ENCODE measurements at places on chromosomes 16 and 17.

DNA sequence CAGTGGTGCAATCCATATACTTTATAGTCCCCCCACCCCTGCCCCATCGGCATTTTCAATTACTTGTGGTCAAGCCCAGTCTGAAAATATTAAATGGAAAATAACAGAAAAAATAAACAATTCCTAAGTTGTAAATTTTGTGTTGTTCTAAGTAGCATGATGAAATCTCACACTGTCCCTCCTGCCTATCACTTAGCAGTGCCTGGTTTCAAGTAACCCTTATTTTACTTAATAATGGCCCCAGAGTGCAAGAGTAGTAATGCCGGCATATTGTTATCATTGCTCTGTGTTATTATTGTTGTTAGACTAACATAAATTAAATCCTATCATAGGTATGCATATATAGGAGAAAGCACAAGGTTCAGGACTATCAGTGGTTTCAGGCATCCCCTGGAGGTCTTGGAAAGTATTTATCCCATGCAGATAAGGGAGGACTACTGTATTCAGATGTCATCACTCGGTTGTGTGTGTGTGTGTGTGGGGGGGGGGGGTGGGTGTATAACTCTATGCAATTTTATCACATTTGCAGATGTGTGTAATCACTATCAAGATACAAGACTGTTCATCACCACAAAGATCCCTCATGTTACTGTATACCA lies 9.3 kb downstream of the UBE2G1 start:
- no peak for DNase-seq

DNA sequence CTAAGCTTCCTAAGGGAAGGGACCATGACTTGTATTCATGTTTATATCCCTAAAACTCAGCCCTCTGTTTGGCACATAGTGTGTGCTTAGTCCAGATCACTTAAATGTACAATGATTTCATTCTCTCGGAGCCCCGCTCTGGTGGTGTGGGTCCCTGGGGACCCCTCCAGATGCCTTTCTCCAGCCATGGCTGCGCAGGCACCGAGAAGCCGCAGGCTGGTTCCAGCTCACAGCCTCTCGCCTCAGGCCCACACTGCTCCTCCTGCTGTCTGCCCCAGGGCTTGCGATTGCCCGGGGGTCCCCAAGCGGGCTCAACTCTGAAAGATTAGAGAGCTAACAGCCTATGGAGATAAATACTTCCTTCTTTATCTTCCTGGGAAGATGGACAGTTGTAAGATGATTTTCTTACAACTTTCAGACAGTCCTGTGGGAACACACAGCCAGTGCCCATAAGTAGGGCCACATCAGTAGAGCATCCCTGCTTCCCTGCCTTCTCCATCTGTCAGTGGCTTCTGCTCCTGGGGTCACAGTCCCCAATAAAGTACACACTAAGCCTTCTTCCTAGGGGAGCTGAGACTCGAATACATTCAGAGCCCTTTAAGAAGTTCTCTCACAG lies 66.2 kb downstream of the CENPV start:
- DNase-seq: no peak

- DNase-seq: no peak
These were observed 10.0 kb downstream of the BTBD17 start for GRCh38 chr17:74351552-74352210.

DNA sequence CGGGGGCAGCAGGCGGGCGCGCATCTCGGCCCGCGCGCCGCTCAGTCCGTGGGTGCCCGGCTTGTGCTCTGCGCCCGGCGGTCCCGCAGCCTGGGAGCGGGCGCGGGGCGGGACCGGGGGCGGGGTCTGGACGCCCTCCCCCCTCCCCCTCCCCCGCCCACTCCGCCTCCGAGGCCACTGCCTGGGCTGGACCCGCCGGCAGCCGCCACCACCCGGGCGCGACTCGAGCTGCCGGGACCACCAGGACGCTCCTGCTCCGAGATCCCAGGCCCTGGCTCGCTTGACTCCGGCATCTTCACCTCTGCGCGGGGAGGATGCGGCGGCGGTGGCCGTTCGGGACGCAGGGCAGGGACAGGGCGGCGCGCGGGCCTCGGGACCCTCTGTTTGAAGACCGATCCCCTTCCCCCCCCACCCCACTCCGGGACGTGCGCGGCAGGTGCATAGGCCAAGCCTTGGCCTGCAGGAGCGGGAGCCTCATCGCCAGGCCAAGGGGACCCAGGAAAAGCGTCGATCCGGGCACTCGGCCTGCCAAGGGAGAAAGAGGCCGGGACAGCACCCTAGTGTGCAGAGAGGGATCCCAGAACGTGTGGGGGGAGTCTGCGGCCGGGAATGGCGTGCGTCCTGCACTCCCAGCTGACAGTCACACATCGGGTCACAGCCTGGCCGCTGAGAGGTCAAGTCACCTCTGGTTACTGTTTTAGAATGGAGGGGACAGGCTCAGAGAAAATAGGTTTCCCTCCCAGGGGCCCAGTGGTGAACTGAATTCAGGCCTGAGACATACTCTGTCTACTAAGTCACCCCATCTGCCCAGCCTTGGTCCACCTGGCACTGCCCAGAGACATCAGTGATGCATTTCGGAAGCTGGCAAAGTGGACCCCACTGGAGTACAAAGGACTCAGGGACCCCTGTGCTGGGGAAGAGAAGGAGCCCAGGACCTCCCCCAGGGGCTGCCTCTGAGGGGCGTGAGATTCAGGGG lies at the start of gene HS3ST6:
TSS of gene HS3ST6 (minus strand) at position 65 of the 976 bp plus-strand sequence. CDS start 92 bp downstream, outside the sequence.
- no peak for DNase-seq

GRCh38 chr16:8882725-8883377 lies 700 bp downstream of the LITAFD start:
- DNase-seq: no peak

- no peak for DNase-seq
These were observed 85.2 kb downstream of the GLG1 start for GRCh38 chr16:74521691-74522090.

- DNase-seq: no peak
These were observed 51.1 kb downstream of the CENPV start for GRCh38 chr17:16301963-16302855.

- DNase-seq: no peak
These were observed 15.4 kb upstream of the TMEM220 start for GRCh38 chr17:10745231-10745630.

- DNase-seq: peak; percentile 83
These were observed 190.3 kb downstream of the CPPED1 start for GRCh38 chr16:12613131-12613991.

GRCh38 chr17:2485970-2486369 lies 25.7 kb downstream of the METTL16 start:
- no peak for DNase-seq

DNA sequence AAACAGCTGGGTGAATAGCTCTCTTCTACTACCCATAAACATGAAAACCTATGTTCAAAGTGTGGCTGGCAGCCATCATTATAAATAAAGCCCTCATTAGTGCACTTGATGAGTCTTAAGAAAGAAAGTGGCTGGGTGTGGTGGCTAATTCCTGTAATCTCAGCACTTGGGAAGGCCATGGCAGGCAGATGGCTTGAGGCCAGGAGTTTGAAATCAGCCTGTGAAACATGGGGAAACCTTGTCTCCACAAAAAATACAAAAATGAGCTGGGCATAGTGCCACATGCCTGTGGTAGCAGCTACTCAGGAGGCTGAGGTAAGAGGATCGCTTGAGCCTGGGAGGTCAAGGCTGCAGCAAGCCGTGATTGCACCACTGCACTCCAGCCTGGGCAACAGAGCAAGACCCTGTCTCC lies 28.3 kb upstream of the APPBP2 start:
- DNase-seq: no peak

Measured in Jurkat, Clone E6-1 (cell line).